Activated B cell treated with CpG ODN at 0.5 μM for 24 hours (primary cell): ENCODE measurements at places on chromosomes 4 and X. TPM values are rescaled to one million over a fixed set of nuclear protein-coding genes. Genes with fewer than 3 reads are reported as not detected.

DNA sequence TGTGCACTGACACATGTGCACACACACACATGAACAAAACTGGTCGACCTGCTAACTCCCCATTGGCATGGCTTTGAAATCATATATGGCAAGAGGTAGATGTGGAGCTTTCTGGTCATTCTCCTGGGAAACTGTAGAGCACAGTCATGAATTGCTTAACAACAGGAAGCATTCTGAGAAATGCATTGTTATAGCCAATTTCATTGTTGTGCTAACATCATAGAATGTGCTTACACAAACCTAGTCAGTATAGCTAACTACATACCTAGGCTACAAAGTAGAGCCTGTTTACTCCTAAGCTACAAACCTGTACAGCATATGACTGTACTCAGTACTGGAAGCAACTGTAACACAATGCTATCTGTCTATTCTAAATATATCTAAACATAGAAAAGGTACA is 134.2 kb upstream of the SH3RF1 start:
- no peak overlapping the region for H3K4me3 ChIP-seq
- peaks cover 12% of the 10 kb centered on the region for H3K36me3 ChIP-seq
- H3K4me1 ChIP-seq, result peaks cover 3% of the 10 kb centered on the region
- H3K27me3 ChIP-seq, result no peaks in the 10 kb centered on the region

DNA sequence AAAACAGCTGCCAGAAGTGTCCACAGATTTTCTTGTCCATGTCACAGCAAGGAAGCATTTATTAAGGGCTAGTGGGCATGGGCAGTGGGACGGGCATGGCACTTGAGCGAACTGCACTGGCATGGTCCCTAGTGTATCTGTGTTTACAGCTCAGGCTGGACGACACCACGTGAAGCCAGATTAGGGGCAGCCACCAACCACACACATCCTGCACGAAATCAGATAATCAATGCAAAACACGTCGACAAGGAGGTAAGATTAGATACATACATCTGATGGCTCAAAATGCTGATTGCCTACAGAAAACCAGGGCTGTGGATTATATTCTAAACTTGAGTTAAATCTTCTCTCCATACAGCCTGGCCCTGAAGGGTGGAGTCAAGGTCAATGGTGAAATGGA is 103.8 kb upstream of the ATP6AP2 start:
- H3K27ac ChIP-seq, result no peak overlapping the region
- no peak overlapping the region for H3K4me3 ChIP-seq
- DNase-seq, result no peak
- H3K27me3 ChIP-seq, result peaks cover 16% of the 10 kb centered on the region

DNA sequence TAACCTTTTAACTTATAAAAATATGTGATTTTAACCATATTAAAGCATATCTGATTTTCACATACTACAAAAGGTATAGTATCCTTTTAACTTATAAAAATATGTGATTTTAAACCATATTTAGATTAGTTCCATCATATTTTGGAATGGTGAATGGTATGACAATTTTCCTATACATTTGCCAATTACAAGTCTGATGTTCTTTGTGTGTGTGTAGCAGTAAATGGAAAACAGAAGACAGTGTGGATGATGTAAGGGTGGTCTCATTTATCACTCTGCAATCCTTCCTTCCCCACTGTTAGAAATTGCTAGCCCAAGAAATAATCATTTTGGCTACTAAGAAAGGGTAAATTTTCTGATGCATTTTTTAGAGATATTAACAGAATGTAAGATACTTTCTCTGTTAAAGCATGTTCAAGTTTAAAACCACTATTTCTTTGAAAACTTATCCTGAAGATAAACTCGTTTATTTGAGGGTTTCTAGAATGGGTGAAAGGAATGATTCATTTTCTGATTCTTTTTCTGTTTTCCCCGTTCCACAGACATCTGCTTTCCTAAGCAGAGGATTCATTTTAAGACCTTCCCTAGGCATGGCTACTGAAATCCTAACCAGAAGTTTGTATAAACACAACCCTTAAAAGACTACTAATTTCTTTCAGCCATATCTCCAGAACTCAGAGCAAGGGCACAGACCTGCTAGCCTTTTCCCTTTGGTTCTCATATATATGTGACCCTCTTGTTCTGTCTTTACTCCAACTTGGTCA is 21.0 kb downstream of the NUDT6 start:
- H3K36me3 ChIP-seq, result peaks cover 1% of the 10 kb centered on the region
- H3K27me3 ChIP-seq, result no peaks in the 10 kb centered on the region
- H3K4me1 ChIP-seq, result no peaks in the 10 kb centered on the region
- no peak overlapping the region for H3K4me3 ChIP-seq

DNA sequence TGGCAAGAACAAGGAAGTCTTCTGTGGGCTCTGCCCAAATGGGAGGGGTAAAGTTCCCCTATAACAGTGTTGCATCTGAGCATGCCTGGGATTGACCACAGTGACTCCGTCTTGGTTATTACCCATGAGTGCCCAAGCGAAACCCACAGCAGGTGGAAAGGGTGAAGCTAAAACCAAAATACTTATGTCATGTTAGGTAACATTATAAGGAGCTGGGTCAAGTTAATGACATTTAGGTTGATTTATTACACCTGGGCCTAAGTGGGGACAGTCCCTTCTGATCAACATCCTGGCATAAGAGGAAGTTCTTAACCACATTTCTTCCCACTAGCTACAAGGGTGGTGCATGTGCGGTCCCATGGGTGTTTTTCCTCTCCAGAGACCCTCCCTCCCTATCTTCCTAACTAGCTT is 1.3 kb upstream of the ZNF732 start:
- peak overlapping the region; percentile 65 for H3K27ac ChIP-seq
- no peak overlapping the region for H3K4me3 ChIP-seq
- DNase-seq, result no peak
- H3K4me1 ChIP-seq, result peaks cover 23% of the 10 kb centered on the region

DNA sequence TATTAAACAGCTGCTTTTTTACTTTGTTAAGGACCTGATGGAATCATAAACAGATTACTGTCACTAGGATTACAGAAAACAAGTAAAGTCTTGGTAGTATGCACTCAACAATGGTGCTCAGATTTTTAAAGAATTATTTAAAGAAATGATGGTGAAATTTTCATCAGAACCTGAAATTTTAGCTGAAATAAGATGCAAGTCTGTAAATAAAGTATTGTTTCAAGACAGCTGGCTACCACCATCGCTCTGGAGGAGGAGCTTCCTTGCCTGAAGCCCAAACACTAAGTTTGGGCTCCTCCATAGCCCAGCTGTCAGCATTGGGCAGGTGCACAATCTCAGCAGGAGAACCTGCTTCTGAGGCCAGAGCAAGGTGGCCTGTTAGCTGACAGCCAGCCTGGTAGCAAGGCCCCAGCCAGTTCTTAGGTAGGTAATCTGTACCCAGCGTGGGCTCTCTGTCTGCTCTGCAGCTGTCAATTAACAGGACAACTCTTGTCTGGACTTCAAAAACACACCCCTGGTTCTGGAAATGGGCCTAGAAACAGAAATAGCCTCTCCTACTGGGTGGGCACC is 4.6 kb downstream of the GAB1 start:
- DNase-seq, result no peak
- peaks cover 11% of the 10 kb centered on the region for H3K27me3 ChIP-seq
- no peak overlapping the region for H3K27ac ChIP-seq
- H3K36me3 ChIP-seq, result no peaks in the 10 kb centered on the region

The FAM90A26 gene
- total RNA-seq, result not detected in 2 replicates

The CLNK gene
- 0.37 and 0.58 TPM in 2 replicates for total RNA-seq

The RLIM gene
- total RNA-seq, result 32.2 and 34.0 TPM in 2 replicates
